ENCODE measurements at places on chromosomes 2 and 18.

GRCh38 chr2:213353419-213353818 lies 69.2 kb downstream of the SPAG16 start:
- DNase-seq = no peak

GRCh38 chr2:96374211-96374951 lies 38.8 kb downstream of the NCAPH start:
- peak; percentile 28 for DNase-seq

DNA sequence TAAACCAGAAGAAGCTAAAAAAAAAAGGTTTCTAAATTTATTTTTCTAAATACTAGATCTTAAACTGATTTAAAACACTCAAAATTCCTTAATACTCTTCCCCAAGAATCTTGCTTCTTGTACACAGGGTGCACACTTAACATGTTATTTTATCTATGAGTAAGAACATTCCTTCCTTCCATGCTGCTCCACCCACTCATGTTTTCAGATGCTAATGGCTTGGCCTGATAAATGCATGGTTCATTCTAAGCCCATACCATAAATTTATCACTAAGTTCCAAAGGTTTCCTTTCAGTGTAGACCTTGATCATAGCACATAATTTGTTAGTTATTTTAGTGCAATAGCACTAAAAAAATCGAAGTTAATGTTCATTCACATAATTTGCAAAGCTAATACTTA lies 8.1 kb downstream of the FBXO48 start:
- no peak for DNase-seq

- peak; percentile 64 for DNase-seq
These were observed 28.8 kb downstream of the ASAP2 start for GRCh38 chr2:9235147-9236044.

DNA sequence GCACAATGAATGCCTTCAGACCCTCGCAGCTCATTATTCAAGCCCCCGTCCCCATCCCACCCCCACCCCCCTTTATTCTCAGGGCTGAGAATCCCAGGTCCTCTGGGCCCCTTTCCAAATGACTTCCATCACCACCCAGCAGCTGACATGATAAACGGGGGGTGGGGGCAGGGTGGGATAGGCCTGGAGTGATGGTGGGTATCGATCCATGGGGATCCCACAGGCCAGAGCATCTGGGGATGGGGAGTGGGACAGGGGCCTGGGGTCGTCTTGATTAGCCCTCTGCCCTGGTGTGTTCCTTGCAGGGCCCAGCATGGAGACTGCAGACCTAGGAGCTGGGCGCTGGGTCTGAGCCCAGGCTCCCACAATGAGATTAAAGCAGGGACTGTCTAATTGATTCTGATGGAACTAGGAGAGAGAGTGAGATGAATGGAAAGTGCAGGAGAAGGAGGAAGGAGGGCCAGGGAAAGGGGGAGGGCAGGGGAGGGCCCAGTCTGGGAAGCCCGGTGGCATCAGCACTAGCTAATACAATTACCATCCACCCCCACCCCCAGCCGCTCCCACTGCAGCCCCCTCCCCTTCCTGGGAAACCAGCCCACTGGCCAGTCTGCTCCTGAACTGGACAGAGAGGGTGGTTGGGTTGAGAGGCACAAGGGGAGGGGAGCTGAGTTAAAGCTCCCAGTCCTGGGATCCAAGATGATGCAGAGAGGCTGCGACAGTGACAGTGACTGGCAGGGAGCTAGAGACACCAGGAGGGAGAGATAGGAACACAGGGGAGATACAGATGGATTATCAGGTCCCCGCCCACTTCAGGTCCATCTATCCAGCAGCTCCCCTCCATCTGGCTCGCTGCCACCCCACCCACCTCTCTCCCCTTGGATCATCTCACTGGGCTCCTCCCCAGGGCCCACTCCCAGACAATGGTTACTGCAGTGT lies 13.1 kb upstream of the TNS1 start:
- peak; percentile 49 for DNase-seq

DNA sequence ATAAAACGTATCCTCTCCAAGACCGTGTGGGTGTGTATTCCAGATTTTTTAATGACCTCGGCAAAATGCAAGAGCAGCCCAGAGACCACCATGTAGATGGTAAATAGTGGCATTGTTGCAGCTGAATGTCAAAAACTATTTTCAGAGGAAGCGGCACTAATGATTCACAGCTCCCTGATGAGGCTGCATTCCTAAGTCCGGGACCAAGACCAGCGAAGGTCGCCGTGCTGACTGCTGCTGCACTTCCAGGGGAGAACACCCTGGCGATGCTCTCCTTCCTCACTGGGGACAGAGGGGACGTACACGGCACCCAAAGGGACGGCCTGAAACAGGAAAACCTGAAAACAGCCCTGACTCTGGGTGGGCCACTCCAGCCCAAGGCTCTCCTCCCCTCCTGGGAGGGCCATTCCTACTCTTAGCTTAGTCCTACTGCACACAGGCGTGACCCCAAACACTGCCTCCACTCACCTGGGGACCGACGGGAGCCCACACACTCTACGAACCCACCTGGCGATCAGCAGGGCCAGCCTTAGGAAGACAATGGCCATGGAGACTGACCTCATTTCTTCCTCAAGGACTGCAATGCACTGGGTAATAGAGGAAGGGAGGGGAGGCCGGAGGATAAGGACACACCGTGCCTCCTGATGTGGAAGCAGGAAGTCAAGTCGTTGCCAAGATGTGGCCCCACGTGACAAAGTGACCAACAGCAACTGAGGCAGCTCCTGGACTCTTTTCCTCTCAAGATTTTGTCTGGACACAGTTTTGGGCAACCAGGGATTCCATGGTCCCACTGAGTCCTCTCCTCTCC lies 82.8 kb downstream of the ZNF516 start:
- no peak for DNase-seq

- peak; percentile 24 for DNase-seq
These were observed 1.5 kb downstream of the SOWAHC start for GRCh38 chr2:109615637-109616144.

DNA sequence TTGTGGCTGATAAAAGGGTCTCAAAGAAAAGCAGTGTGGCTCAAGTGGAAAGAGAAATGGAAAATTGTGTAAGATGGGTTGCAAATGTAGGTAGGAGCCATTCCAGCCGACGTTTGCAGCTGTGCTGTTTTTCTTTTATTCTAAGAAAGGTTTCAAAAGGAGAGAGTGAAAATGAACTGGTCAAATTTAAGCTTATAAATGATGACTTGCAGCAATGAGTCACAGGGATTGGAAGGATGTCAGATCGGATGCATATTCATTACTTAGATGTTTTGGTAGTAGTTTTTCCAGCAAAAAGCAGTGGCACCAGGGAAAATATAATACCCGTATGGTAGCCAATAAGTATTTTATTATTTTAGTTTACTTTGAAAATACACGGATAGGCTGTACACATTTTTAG lies 79.1 kb downstream of the LRRTM4 start:
- no peak for DNase-seq

Data from right hindlimb (tissue), 1 donor.